Cortex of kidney (tissue), 1 donor: ENCODE measurements at places on chromosomes 16 and 17.

- no peak for DNase-seq
Observed at GRCh38 chr17:6641247-6641863, 495 bp downstream of the TXNDC17 start.

- DNase-seq, result no peak
Observed at GRCh38 chr16:1167276-1168107, 14.6 kb downstream of the CACNA1H start.

DNA sequence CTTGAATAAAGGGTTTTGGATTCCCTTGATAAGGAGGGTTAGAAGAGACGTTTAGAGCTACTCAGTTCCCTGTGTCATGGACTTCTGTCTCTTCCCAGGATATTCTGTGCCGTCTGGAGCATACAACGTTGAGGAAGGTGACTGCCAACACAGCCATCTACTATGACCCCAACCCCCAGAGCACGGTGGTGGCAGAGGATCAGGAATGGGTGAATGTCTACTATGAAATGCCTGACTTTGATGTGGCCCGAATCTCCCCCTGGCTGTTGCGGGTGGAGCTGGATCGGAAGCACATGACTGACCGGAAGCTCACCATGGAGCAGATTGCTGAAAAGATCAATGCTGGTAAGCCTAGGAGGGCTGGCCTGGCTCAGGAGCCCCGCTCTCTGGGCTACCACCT lies 24.7 kb downstream of the POLR2A start:
- no peak for DNase-seq

GRCh38 chr17:75876938-75877751 lies 1.2 kb downstream of the TRIM47 start:
- no peak for DNase-seq

- no peak for DNase-seq
Observed at GRCh38 chr16:2155977-2156848, 631 bp downstream of the TRAF7 start.

DNA sequence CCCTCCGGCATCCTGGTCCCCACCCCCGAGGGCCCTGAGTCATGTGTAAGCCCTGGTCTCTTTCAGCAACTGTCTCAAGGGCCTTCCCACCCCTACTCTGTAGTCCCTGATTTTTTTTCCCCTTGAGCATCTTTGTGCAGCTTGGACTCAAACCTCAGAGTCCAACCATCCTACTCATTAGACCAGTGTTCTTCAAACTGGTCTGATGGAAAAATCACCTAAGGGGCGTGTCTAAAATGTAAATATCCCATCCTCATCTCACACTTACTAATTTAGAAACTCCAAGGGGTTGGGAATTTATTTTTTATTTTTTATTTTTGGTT lies 624 bp downstream of the G6PC3 start:
- no peak for DNase-seq

DNA sequence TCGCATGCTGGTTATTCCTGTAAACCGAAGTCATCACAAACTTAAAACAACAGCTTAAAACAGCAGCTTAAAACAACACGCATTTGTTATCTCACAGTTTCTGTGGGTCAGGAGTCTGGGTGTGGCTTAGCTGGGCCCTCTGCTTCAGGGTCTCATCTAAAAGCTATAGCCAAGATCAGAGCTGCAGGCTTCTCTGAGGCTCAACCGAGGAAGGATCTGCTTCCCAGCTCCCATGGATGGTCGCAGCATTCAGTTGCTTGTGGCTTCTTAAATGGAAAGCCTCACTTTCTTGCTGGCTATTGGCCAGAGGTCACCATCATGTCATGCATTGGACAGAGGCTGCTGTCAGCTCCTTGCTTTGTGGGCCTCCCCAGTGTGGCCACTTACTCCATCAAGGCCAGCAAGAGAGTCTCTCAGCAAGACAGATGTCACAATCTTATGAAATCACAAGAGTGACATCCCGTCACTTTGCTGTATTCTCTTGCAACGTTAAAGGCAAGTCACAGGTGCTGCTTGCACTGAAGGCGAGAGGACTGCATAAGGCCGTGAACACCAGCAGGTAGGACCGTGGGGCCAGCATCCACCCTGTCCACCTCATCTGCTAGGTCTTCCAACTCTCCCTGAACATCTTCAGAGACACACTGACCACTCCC lies 117.9 kb upstream of the TNRC6C start:
- DNase-seq, result no peak

GRCh38 chr17:72556944-72557826 lies 436.4 kb downstream of the SOX9 start:
- DNase-seq, result no peak

- no peak for DNase-seq
Observed at GRCh38 chr17:81954131-81955057, 6.6 kb downstream of the NOTUM start.

DNA sequence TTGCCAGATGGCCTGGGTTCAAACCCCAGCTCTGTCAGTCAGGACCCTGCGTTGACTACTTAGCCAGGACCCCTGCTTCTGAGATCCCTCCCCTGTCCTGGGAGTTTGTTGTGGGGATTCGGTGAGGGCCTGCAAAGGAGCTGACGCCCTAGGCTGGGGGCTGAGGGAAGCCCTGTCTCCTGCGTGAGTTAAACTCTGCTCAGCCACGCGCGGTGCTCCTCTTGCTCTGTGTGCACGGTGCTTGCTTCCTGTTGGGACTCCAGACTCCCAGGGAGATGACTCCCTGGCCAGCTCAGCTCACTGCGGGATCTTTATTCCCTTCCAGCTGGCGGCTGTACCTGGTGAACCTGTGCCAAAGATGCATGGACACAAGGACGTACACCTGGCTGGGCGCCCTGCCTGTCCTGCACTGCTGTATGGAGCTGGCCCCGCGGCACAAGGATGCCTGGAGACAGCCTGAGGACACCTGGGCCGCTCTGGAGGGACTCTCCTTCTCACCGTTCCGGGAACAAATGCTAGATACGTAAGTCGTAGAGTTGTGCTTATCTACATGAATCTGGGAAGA lies 37.4 kb downstream of the RNF213 start:
- DNase-seq, result no peak

DNA sequence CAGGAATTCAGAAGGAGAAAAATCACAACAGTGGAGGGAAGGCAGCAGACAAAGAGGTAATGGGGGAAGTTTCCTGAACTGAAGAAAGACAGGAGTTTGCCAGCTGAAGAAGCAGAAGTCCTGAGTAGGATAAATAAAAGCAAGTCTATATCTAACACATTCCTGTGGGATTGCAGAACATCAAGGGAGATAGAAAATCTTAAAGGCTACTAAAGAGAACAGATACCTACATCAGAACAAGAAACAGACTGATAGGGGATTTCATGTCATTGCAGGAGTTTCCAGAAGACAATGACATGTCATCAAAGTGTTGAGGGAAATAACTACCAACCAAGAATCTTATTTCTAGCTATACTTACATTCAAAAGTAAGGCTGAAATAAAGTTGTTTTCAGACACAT lies 21.3 kb upstream of the CRYBA1 start:
- no peak for DNase-seq

GRCh38 chr16:5615868-5616642 lies 518.5 kb upstream of the EEF2KMT start:
- no peak for DNase-seq

- no peak for DNase-seq
Observed at GRCh38 chr16:1700246-1700645, 5.7 kb upstream of the MAPK8IP3 start.

DNA sequence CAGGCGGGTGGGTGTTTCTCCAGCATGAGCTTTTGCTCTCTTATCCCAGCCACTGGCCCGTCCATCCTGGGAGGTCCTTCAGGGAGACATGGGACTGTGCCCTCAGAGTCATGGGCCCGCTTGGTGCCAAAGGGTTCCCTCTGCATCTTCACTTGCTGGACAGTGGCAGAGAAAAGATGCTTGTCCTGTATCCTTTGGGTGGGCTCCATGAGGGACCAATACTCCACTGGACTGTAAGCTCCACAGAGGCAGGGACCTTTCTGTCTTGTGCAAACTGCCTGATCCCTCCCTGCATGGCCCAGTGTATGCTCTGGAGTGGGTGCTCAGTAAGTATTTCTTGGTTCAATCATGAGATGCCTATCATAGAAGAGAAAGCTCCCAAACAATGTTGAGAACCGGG lies 184.8 kb upstream of the WSCD1 start:
- no peak for DNase-seq

- DNase-seq, result no peak
Observed at GRCh38 chr17:17603178-17603894, 11.8 kb upstream of the PEMT start.

DNA sequence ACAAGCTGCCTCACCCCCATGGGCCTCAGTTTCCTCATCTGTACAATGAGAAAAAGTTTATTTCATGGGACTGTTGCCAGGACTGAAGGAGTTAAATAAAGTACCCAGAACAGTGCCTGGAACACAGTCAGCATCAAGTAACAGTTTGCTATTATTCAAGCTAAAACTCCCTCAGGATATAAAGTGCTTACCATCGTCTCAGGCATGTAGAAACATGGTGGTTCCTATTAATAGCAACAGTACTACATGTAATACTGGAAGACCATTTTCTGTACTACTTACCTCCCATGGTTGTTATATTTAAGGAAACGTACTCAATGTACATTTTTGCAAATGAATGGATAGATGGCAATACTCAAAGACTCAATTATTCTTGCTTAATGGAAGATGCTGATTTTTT lies 93.4 kb downstream of the NCOR1 start:
- no peak for DNase-seq

GRCh38 chr17:49217651-49218413 lies 7.3 kb downstream of the ABI3 start:
- no peak for DNase-seq

GRCh38 chr17:65913326-65913850 lies 278.5 kb downstream of the CEP112 start:
- no peak for DNase-seq
